ENCODE measurements at places on chromosomes 7 and 10.

DNA sequence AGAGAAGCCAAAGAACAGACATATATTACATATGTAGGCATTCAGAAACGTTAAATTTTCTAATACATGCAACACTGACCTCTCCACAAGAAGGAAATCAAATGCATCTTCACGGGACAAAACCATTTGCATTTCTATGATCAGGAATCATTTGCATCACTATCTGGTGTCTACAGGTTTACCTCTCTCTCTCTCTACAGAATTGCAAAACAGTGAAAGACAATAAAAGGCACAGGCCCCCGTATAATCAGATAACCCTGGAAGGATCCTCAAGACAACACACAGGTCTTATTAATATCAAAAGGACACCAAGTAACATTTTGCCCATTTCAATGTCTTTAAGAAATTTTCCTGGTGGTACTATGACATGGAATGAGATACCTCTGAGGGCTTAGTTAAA is 306.3 kb downstream of the GPAM start:
- no peak for DNase-seq

GRCh38 chr10:103653581-103654037 is 160.1 kb downstream of the NEURL1 start:
- DNase-seq, result no peak

GRCh38 chr10:38102880-38103279 is 8.7 kb downstream of the ZNF37A start:
- no peak for DNase-seq

- DNase-seq, result no peak
These were observed 858.5 kb downstream of the KCNMA1 start for GRCh38 chr10:76778914-76779795.

Data from activated naive CD4-positive, alpha-beta T cell (primary cell).